ENCODE measurements at places on chromosomes 4 and X.

DNA sequence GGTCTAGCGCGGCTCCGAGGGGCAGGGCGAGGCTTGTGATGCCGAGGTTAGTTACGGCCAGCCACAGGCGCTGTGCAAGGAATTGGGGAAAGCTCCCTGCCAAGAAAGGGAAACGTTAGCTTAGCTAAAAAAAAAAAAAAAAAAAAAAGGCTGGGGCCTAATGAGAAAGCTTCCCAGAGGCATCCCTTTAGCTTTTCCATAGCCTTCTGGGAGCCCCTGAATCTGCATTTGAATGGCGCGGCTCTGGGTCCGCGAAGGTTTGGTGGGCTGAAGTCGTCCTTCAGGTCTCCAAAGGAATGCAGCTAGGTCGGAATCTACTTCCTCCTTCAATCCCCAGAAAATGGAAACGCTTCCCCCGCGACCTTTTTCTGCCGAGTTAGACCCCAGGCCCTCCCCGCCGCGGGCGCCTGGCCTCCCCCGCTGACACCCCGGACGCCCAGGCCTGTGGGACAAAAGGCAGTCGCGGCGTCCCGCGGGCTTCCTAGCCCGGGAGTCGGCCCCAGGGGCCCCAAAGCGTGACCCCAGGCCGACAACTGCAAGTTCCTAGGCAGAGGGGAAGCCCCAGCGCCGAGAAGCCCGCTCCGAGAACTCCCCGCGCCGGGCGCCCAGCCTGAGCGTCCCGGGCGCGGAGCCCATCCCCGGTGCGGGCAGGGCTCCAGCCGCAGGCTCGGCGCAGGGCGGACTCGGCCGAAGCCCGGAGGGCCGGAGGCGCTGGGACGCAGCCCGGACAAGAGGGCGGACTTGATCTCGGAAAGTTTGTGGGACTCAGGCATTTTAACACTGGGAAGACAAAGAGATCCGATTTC, 605 bp upstream of the FAT1 start:
- no peak for DNase-seq

- no peak for DNase-seq
These were observed 111.7 kb downstream of the CHRNA9 start for GRCh38 chr4:40446839-40447238.

DNA sequence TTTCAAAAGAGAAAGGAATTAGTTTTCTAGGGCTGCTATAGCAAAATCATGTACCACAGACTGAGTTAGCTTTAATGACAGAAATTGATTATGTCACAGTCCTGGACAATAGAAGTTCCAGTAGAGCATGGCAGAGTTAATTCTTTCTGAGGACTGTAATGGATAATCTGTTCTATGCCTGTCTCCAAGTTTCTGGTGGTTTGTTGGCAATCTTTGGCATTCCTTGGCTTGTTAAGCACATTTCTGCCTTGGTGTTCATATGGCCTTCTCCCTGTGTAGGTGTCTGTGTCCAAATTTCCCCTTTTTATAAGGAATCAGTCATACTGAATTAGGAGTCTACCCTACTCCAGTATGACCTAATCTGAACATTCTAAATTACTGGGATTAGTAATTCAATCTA, 336.1 kb upstream of the PABPC4L start:
- DNase-seq, result no peak

- no peak for DNase-seq
These were observed 8.0 kb upstream of the PALLD start for GRCh38 chr4:168488869-168489274.

DNA sequence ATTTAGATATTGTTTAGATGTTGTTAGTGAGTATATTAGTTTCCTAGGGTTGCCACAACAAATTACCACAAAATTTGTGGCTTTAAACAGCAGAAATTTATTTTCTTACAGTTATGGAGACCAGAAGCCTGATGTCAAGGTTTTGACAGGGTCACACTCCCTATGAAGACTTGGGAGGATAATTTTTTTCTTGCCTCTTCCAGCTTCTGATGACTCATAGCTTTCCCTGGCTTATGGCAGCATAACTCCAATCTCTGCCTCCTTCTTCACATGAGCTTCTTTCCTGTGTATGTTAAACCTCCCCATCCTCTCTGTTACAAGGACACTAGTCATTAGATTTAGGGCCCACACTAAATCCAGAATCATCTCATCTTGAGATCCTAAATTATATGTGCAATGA, 20.9 kb upstream of the RAB40A start:
- DNase-seq, result no peak

DNA sequence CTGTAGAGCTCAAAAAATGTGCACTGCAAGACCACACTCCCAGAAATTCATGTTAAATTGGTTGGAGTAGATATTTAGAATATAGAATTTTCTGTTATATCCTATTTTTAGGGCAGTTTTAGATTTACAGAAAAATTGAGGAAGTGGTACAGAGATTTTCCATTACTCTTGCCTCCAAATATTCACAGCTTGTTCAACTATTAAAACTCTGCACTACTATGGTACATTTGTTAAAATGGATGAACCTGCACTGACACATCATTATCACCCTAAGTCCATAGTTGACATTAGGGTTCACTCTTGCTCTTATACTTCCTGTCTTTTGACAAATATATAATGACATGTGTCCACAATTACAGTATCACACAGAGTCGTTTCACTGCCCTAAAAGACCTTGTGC, 1724.5 kb downstream of the C4orf33 start:
- no peak for DNase-seq

- no peak for DNase-seq
These were observed 5.6 kb downstream of the PRDM8 start for GRCh38 chr4:80202741-80203553.

GRCh38 chrX:14899607-14900006, 26.4 kb downstream of the MOSPD2 start:
- no peak for DNase-seq

DNA sequence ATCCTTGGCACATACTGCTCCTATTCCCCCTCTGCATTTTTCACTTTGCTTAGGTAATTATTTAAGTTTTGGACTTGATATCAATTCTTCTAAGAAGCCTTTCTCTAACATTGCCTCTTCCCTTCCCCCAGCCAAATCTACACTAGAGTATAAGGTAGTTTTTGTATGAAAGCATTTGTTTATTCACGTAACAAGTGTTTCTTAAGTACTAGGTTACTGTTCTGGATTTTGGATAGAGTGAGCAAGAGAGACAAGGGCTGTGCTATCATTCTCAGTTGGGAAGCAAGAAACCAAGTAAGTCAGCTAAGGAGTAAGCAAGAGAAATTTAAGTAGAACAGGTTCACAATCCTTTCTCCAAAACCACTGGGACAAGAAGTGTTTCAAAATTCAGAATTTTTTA, 55.9 kb upstream of the HHIP start:
- DNase-seq, result no peak

DNA sequence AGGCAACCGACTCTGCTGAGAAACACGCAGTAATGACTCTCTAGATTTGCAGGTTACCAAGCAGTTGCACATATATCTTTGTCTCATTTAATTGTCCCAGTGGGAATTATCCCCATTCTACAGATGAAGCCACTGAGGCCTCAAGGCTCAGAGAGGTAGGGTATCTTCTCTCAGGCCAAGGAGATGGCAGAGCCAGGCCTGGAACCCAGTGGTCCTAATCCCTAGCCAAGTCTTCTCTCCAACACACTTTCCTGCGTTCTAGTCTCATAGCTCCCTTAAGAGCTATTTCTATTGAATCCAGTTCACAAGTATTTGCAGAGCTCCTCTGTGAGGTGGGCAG, 181.3 kb upstream of the BCOR start:
- no peak for DNase-seq

DNA sequence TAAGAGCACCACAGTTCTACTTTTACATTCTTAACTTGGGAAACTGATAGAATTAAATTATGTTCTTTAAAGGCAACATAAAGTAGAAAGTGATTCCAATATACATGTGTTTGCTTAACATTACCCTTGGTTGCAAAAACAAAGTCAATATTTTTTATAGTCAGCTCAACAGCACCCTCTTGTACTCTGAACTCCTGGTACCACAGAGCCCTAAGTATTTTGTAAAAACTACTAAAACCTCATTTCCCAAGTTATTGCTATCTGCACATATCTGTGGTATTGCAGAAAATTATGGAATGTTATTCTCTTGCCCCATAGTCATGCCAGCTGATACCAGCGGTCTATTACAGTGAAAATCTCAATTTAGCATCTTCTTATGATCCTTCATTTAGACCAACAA, 2.9 kb downstream of the KIF4A start:
- no peak for DNase-seq

- no peak for DNase-seq
These were observed 47.1 kb upstream of the CASK start for GRCh38 chrX:41970419-41970818.

- peak; percentile 54 for DNase-seq
These were observed 392.5 kb downstream of the BCOR start for GRCh38 chrX:39705290-39705689.

GRCh38 chr4:40865696-40866095, 115.9 kb downstream of the NSUN7 start:
- no peak for DNase-seq

DNA sequence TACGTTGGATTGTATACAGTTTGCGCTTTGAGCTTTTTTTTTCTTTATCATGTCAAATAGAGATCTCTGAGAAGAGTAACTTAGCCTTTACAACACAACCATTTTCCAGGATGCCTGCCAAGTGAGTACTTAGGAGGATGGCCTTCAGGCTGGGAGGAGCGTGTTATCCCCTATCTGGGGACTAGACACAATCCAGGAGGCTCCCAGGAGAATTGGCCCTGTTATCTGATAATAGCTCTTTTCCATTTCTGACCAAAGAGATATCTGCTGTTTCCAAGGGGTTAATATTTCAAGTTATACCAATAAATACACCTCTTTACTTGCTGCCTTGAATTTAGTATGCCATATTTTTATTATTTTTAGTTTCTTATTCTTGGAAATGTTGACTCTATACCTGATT, 169.5 kb upstream of the SMARCAD1 start:
- no peak for DNase-seq

GRCh38 chr4:16722416-16722815, 176.0 kb downstream of the LDB2 start:
- DNase-seq, result no peak

- DNase-seq, result no peak
These were observed 440.2 kb downstream of the INPP4B start for GRCh38 chr4:142405695-142406498.

- DNase-seq, result no peak
These were observed 1830.9 kb upstream of the ADGRL3 start for GRCh38 chr4:59369229-59369628.

DNA sequence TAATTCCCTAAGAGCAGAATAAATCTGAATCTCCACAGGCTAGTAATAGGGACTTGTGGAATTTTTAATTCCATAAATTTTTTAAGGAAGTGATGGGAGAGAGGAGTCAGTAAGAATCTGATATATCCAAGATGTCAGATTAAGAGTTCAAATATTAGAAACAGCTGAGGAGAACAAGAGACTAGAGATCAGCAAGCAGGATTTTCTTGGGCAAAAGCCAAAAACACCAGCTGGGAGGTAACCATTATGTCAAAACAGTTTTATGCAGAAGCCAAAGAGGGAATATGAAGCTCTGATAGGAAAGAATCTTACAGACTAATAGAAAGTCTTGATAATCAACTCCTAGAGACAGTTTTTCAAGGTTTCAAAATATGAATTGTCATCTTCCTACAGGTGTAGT, 72.2 kb upstream of the RBPJ start:
- DNase-seq, result no peak

DNA sequence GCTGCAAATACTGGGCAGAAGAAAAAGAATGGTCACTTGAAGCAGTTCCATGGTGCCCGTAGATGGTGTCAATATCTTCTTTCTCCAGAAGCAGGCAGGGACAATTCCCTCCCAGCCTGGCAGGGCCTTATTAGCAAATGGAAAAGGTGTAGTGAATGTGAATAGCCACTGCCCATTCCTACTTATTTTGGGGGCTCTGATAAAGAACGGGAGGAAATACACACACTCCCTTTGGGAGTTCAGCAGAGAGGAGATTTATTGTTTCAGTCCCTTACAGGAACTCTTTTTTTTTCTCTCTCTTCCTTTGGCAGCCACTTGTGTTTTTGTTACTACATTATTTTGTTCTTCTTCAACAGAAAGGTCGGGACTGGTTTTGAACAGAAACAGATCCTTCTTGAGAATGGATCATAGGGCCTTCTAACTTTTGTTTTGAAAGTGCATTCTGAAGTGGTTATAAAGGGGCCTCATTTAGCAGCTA, at the start of gene EMCN:
EMCN (minus strand) TSS at position 159 of the 478 bp plus-strand sequence; CDS start at position 51, 108 bp downstream.
- no peak for DNase-seq

GRCh38 chr4:186861317-186861716, 137.7 kb upstream of the FAT1 start:
- DNase-seq, result no peak

DNA sequence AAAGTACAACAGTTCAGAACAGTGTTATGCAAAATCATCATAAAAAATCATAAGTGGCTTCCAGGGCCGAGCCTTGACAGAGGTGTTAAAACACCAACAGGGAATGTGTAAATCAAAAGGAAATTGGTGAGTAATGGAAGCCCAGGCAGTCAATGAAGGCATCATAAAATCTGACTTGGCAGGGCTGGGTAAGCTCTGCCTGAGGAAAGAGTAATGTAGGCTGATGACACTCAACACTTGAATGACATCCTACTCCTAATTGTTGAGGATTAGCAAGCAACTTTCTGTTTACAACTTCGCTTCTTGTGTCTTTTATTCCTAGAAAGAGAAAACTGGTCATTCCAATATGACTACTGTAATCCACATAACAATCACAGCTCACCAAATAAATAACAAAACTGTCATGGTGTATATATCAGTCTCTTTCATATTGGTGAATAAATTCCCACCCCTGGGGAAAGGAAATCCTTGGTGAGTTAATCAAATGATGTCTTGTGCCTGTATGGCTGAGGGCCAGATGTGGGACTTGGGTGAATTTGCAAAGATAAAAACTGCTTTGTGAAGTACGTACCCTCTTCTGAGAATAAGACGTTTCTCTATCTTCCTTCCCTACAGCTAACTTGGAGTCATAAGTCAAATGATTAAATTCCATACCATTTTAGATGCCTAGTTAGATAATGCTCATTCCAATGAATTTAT, 196.8 kb downstream of the DCHS2 start:
- no peak for DNase-seq

DNA sequence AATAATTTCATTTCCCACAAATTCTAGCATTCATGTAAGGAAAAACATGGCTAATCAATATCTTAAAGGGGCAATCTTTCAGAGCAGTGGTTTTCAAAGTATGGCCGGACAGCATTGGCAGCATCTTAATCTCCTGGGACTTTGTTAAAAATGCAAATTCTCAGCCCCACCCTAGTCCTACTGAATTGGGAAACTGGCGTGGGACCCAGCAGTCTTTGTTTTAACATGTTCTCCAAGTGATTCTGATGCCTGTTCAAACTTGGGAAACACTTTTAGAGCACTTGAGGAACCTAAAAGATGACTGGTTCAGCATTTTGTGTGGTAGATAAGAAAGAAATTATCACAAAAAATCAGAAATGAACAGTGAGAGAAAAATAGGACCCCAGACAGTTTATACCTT, 65.7 kb downstream of the ZFX start:
- no peak for DNase-seq

Measured in LNCaP clone FGC (cell line).